ENCODE measurements at places on chromosomes 4 and X. TPM values are rescaled to one million over a fixed set of nuclear protein-coding genes. Genes with fewer than 3 reads are reported as not detected.

CBR4 gene
- total RNA-seq: 20.5 TPM

LGI2 gene
- total RNA-seq: 10.3 TPM

SH2D1A gene
- total RNA-seq: 0.62 TPM

SPON2 gene
- 40.8 TPM for total RNA-seq

GAGE13 gene
- total RNA-seq: not detected

PCDH10 gene
- total RNA-seq: 23.0 TPM

CSAG1 gene
- not detected for total RNA-seq

SLC25A5 gene
- 133 TPM for total RNA-seq

MGARP gene
- total RNA-seq: 3.7 TPM

GATA1 gene
- 0.57 TPM for total RNA-seq

PNMA3 gene
- 0.13 TPM for total RNA-seq

GRIA2 gene
- total RNA-seq: 23.5 TPM

CSAG3 gene
- total RNA-seq: not detected

SUV39H1 gene
- total RNA-seq: 2.6 TPM

ABCG2 gene
- 3.7 TPM for total RNA-seq

- DNase-seq: no peak
- no peak overlapping the region for H3K27ac ChIP-seq
- H3K36me3 ChIP-seq: no peaks in the 10 kb centered on the region
- H3K27me3 ChIP-seq: no peaks in the 10 kb centered on the region
- H3K4me3 ChIP-seq: no peak overlapping the region
These were observed 339.9 kb downstream of the HNRNPD start for GRCh38 chr4:82033862-82034261.

- DNase-seq: no peak
- no peaks in the 10 kb centered on the region for H3K27me3 ChIP-seq
- peaks cover 4% of the 10 kb centered on the region for H3K4me1 ChIP-seq
- peaks cover 2% of the 10 kb centered on the region for H3K36me3 ChIP-seq
These were observed 41.6 kb downstream of the ARHGAP10 start for GRCh38 chr4:147773261-147774184.

DNA sequence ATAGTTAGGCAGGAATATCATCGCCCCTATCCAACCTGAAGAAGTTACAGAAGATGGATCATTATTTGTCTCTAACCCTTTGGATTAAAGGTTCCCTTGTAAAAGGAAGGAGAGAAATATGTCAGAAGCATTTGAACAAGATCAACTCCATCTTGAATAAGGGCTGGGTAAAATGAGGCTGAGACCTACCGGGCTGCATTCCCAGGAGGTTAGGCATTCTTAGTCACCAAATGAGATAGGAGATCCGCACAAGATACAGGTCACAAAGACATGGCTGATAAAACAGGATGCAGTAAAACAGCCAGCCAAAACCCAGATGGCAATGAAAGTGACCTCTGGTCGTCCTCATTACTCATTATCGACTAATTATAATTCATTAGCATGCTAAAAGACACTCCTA, 148.9 kb downstream of the GALNTL6 start:
- H3K27me3 ChIP-seq: no peaks in the 10 kb centered on the region
- H3K27ac ChIP-seq: no peak overlapping the region
- no peak for DNase-seq

GRCh38 chr4:152072001-152072485, 311.2 kb upstream of the GATB start:
- no peak overlapping the region for H3K4me3 ChIP-seq
- H3K27ac ChIP-seq: no peak overlapping the region
- H3K4me1 ChIP-seq: no peaks in the 10 kb centered on the region
- DNase-seq: no peak

DNA sequence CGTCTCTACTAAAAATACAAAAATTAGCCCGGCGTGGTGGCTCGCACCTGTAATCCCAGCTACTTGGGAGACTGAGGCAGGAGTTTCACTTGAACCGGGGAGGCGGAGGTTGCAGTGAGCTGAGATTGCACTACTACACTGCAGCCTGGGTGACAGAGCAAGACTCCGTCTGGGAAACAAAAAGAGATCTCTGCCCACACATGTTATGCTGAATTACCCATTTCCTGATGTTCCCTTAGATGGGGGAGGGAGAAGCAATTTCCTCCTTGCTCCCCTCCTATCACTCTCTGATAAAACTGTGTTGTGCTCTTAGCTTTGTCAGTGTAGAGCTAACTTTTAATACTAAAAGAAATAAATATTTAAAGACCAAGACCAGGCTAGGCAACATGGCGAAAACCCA, 102.5 kb downstream of the LARP7 start:
- no peak overlapping the region for H3K27ac ChIP-seq
- H3K4me3 ChIP-seq: no peak overlapping the region
- H3K4me1 ChIP-seq: no peaks in the 10 kb centered on the region
- H3K27me3 ChIP-seq: no peaks in the 10 kb centered on the region
- no peak for DNase-seq

DNA sequence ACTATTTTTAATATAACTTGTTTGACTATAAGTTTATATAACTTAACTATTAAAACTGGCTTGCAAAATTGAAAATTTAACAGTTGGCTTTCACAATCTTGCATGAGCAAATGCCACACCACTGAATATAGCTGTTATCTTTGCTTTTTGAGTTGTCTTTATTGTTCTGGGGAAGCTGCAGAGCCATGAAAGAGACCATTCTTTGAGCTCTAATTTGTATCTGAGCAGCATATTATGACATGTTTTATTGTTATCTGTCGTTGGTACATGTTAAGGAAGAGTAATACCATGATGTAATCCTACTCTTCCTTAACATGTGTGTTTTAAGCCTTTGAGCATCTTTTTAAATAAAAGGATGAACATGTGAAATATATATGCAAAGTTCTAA, 97.1 kb upstream of the ANK2 start:
- DNase-seq: no peak
- H3K4me1 ChIP-seq: no peaks in the 10 kb centered on the region
- H3K4me3 ChIP-seq: no peak overlapping the region
- no peaks in the 10 kb centered on the region for H3K36me3 ChIP-seq
- H3K27me3 ChIP-seq: no peaks in the 10 kb centered on the region

DNA sequence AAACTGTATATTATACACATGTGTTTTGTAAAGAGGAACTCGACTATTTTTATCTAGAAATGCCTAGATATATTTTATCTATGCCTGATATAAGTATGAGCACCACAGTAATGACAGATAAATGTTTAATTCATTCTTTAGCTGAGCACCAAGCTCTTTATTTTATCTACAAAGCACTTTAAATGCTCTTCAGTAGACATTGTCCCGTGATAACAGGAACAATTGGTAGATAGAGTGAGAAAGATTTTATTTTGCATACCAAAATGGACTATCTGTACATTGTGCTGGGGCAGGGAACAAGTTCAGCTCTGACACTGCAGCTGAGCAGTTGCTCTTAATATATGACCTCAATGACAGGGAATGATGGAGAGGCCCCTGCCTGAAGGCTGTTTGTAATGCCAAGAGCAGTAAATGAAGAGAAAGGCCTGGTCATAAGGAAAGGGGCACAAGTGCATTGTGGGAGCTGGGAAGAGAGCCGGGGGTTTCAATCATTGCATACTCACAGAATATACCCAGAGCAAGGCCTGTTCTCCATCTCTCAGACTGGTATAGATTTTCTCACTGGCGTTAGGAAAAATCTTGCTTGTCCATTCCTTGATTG, 57.3 kb downstream of the SEPTIN11 start:
- no peak for DNase-seq
- H3K27me3 ChIP-seq: no peaks in the 10 kb centered on the region
- no peak overlapping the region for H3K4me3 ChIP-seq
- no peaks in the 10 kb centered on the region for H3K36me3 ChIP-seq
- H3K4me1 ChIP-seq: peaks cover 12% of the 10 kb centered on the region
- no peak overlapping the region for H3K27ac ChIP-seq

DNA sequence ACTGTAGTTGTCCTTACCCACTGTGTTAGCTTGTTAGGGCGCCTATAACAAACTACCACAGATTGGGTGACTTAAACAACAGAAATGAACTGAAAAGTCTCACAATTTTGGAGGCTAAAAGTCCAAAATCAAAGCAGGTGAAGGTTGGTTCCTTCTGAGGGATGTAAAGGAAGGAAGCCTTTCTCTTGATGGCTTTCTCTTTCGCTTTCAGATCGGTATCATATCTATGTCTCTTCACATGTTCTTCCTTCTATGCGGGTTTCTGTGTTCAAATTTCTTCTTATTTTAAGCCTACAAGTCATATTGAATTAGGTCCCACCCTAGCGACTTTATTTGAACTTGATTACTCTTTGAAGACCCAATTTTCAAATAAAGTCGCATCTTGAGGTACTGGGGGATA, 118.6 kb downstream of the CPXCR1 start:
- H3K27me3 ChIP-seq: no peaks in the 10 kb centered on the region
- no peak overlapping the region for H3K4me3 ChIP-seq
- DNase-seq: no peak
- no peak overlapping the region for H3K27ac ChIP-seq
- H3K4me1 ChIP-seq: no peaks in the 10 kb centered on the region
- no peaks in the 10 kb centered on the region for H3K36me3 ChIP-seq

GRCh38 chr4:184417802-184418511, 56.4 kb downstream of the IRF2 start:
- H3K27me3 ChIP-seq: peaks cover 1% of the 10 kb centered on the region
- H3K4me1 ChIP-seq: no peaks in the 10 kb centered on the region
- peaks cover 5% of the 10 kb centered on the region for H3K36me3 ChIP-seq
- no peak for DNase-seq
- H3K4me3 ChIP-seq: no peak overlapping the region
- no peak overlapping the region for H3K27ac ChIP-seq

GRCh38 chr4:39626261-39626660, 12.4 kb downstream of the SMIM14 start:
- H3K27ac ChIP-seq: no peak overlapping the region
- H3K36me3 ChIP-seq: peaks cover 6% of the 10 kb centered on the region
- no peak for DNase-seq
- no peaks in the 10 kb centered on the region for H3K27me3 ChIP-seq

GRCh38 chrX:14927401-14927800, 54.2 kb downstream of the MOSPD2 start:
- H3K4me1 ChIP-seq: no peaks in the 10 kb centered on the region
- no peak overlapping the region for H3K4me3 ChIP-seq
- no peaks in the 10 kb centered on the region for H3K27me3 ChIP-seq
- no peaks in the 10 kb centered on the region for H3K36me3 ChIP-seq
- H3K27ac ChIP-seq: no peak overlapping the region

GRCh38 chr4:126445596-126445995, 1130.8 kb downstream of the FAT4 start:
- H3K27ac ChIP-seq: no peak overlapping the region
- H3K27me3 ChIP-seq: no peaks in the 10 kb centered on the region
- no peaks in the 10 kb centered on the region for H3K36me3 ChIP-seq
- no peak for DNase-seq

GRCh38 chr4:151045907-151046306, 30.8 kb upstream of the LRBA start:
- no peak overlapping the region for H3K4me3 ChIP-seq
- no peak overlapping the region for H3K27ac ChIP-seq
- DNase-seq: no peak
- peaks cover 2% of the 10 kb centered on the region for H3K27me3 ChIP-seq
- H3K36me3 ChIP-seq: no peaks in the 10 kb centered on the region

DNA sequence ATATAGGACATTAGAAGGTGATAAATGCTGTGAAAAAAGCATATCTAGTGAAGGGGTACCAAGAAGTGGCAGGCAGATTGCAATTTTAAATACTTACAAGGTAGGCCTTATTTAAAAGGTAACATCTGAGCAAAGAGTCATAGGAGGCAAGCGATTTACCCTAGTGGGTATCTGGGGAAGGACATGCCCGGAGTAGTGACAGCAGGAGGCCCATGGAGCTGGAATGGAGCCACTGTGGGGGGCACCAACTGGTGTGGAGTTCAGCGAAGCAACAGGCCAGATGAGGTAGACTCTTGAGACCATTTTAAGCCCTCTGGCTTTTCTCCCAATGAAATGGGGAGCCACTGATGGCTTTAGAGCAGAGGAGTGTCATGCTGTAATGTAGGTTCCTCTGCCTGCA, 37.3 kb downstream of the SEC24D start:
- no peak for DNase-seq
- H3K27me3 ChIP-seq: no peaks in the 10 kb centered on the region
- H3K36me3 ChIP-seq: peaks cover 17% of the 10 kb centered on the region
- no peak overlapping the region for H3K27ac ChIP-seq
- H3K4me3 ChIP-seq: no peak overlapping the region
- no peaks in the 10 kb centered on the region for H3K4me1 ChIP-seq

GRCh38 chr4:142345924-142346323, 500.2 kb downstream of the INPP4B start:
- no peaks in the 10 kb centered on the region for H3K27me3 ChIP-seq
- H3K36me3 ChIP-seq: no peaks in the 10 kb centered on the region
- no peak overlapping the region for H3K27ac ChIP-seq
- no peak overlapping the region for H3K4me3 ChIP-seq

- DNase-seq: no peak
- no peaks in the 10 kb centered on the region for H3K4me1 ChIP-seq
- H3K27ac ChIP-seq: no peak overlapping the region
- H3K36me3 ChIP-seq: no peaks in the 10 kb centered on the region
- H3K4me3 ChIP-seq: no peak overlapping the region
These were observed 63.7 kb downstream of the ADAMTS3 start for GRCh38 chr4:72505314-72505744.

- H3K27me3 ChIP-seq: no peaks in the 10 kb centered on the region
- DNase-seq: no peak
- H3K4me3 ChIP-seq: no peak overlapping the region
- H3K36me3 ChIP-seq: no peaks in the 10 kb centered on the region
- no peaks in the 10 kb centered on the region for H3K4me1 ChIP-seq
These were observed 54.0 kb upstream of the PLAC1 start for GRCh38 chrX:134712272-134712671.

GRCh38 chr4:146333895-146334262, 119.5 kb downstream of the REELD1 start:
- no peak overlapping the region for H3K4me3 ChIP-seq
- peaks cover 3% of the 10 kb centered on the region for H3K4me1 ChIP-seq
- H3K27me3 ChIP-seq: no peaks in the 10 kb centered on the region
- no peaks in the 10 kb centered on the region for H3K36me3 ChIP-seq
- H3K27ac ChIP-seq: no peak overlapping the region
- DNase-seq: no peak

GRCh38 chrX:105313596-105313995, 93.1 kb upstream of the TEX13A start:
- no peaks in the 10 kb centered on the region for H3K4me1 ChIP-seq
- no peaks in the 10 kb centered on the region for H3K27me3 ChIP-seq
- H3K36me3 ChIP-seq: no peaks in the 10 kb centered on the region

- H3K36me3 ChIP-seq: no peaks in the 10 kb centered on the region
- H3K27me3 ChIP-seq: no peaks in the 10 kb centered on the region
- H3K4me3 ChIP-seq: no peak overlapping the region
- no peak for DNase-seq
These were observed 337.3 kb downstream of the CENPC start for GRCh38 chr4:67207941-67208441.

DNA sequence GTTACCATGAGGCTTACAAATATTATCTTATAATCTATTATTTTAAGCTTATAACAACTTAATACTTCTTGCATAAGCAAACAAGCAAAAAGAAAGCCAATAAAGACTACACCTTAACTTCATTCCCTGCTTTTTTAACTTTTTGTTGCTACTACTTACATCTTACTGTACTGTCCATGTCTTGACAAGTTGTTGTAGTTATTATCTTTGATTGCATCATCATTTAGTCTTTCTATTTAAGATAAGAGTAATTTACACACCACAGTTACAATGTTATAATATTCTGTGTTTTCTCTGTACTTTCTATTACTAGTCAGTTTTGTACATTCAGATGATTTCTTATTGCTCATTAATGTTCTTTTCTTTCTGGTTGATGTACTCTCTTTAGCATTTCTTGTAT, 346.6 kb downstream of the SMARCA1 start:
- no peaks in the 10 kb centered on the region for H3K27me3 ChIP-seq
- no peak overlapping the region for H3K4me3 ChIP-seq
- no peaks in the 10 kb centered on the region for H3K4me1 ChIP-seq

GRCh38 chr4:40622913-40623312, 6.8 kb downstream of the RBM47 start:
- H3K27ac ChIP-seq: no peak overlapping the region
- H3K4me3 ChIP-seq: no peak overlapping the region
- peaks cover 2% of the 10 kb centered on the region for H3K27me3 ChIP-seq
- H3K36me3 ChIP-seq: no peaks in the 10 kb centered on the region

Data from aorta (tissue), 5 donors.